ENCODE measurements at places on chromosomes 2 and 18. TPM values are rescaled to one million over a fixed set of nuclear protein-coding genes. Genes with fewer than 3 reads are reported as not detected.

GRCh38 chr2:191701696-191702095 lies 23.8 kb downstream of the NABP1 start:
- no peak for DNase-seq

DNA sequence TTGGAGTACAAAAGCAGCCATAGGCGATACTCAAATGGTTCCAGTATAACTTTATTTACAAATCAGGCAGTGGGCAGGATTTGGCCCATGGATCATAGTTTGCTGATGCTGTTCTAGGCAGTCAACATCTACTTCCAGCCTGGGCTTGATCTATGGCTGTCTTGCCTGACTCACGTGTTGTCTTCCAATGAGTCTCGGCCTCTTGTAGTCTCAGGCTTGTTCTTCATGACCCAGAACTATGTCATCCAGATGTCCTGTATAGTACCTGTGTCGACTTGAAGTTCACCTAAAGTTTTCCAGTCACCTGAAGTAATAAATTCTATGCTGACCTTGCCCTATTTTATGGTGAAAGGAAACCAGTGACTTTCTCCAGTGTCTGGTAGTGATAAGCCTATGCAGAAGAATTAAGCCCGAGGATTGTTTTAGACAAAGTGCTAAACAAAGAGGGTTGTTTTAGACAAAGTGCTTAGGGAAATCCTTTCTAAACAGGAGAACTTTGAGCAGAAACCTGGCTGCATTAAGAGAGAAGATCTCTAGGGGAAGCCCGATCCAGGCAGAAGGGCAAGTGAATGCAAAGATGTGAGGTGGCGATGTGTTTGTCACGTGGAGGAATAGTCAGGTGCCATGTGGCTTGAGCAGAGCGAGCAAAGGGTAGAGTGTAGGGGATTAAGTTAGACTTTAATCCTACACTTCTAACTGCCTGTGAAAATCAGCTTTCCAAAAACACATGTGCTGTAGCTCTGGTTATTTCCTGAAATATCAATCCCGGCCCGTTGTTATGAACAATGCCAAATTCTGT lies 8.5 kb upstream of the THNSL2 start:
- no peak for DNase-seq

- DNase-seq: no peak
Observed at GRCh38 chr2:210592726-210593125, 36.3 kb downstream of the CPS1 start.

GRCh38 chr2:47655563-47655880 lies 127.4 kb upstream of the MSH6 start:
- no peak for DNase-seq

GRCh38 chr18:35620765-35621164 lies 39.2 kb downstream of the GALNT1 start:
- no peak for DNase-seq

DNA sequence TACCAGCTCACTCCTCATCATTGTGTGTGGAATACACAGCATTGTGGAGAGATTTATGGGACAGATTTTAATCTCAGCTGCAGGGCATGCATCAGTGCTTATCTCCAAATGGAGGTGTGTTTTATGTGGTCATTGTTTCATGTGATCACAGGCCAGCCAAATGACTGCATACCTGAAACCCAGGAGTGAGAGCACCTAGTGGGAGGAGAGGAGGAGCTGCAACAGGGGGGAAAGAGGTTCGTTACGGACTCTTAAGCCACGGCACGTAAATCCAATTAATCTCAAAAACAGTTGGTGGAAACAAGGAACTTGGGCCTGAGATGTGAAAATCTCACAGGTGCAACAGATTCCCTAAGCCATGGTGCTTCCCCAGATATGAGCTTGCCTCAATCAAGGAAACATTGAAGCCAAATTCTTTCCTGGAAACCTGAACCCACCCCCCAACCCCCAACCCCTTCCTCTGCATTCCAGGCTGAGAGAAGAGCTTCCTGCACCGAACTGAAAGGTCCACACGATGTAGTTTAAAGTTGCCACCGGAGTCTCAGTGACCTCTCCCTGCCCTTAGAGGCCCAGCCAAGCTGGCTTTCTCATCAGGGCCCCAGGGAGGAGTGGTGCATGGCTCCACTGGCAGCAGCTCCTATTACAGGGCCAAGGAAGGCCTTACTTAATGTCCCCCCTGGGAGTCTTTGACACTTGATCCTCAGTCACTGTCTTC lies 167.4 kb downstream of the C1D start:
- DNase-seq: peak; percentile 28

GPR45 gene
- not detected for polyA plus RNA-seq

G6PC2 gene
- polyA plus RNA-seq: 0.08 TPM

GKN1 gene
- not detected for polyA plus RNA-seq

HOXD12 gene
- 0.35 TPM for polyA plus RNA-seq

ANKRD62 gene
- 0.05 TPM for polyA plus RNA-seq

TSPYL6 gene
- not detected for polyA plus RNA-seq

All from right renal pelvis (tissue), 4 donors.